ENCODE measurements at places on chromosomes 13 and 19.

GRCh38 chr19:29671393-29672160 lies 6.3 kb downstream of the PLEKHF1 start:
- DNase-seq, result peak; percentile 95

DNA sequence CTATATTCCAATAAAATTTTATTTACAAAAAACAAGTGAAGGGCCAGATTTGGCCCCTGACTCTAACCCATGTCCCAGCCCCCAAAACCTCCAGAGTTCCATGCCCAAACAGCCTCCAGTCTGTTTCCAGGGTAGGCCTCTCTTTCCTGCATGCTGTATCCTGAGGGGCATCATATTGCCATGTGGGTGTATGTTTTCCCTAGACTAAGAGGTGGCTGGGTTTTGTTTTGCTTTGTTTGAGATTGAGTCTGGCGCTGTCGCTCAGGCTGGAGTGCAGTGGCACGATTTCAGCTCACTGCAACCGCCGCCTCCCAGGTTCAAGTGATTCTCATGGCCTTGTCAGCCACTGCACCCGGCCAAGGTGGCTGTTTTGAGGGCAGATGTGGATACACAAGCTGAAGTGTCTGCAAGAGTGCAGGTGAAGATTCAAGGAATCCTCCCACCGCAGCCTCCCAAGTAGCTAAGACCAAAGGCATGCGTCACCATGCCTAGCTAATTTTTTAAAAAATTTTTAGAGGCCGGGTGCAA lies 23.6 kb upstream of the LSM14A start:
- DNase-seq, result no peak

DNA sequence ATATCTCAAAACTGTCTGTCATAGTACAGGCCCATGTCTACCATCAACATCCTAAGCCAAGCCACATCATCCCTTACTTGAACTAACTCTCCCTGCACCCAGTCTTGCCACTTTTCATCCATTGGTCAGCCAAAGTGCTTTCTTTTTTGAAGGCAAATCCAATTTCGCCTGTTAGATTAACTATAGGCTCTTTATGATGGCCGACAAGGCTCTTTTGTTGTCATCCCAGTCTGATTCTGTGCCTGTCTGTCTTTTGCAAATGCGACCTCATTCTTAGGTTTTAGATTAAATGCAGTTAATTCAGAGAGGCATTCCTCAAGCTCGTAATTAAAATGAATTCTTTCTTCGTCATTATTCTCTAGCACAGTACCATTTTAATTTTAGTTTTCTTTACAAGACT lies 148.3 kb downstream of the HS6ST3 start:
- no peak for DNase-seq

DNA sequence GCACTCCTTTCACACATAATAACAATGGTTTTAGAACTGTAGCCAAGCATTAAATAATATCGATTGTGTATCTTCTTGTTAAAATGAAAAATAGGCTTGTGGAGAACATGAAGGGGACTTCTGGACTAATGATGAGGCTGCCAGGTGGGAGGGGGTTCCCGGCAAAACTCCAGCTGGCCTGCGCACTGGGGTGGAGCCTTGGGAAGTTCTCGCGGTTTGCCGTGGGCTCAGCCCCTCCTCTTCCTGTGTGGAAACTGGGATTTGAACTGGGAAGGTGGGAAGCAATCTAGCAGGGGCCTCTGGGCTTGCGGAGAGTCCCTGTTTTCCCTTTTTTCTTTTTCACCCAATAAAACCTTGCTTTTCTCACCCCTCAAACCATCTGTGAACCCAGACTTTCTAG lies 113.7 kb upstream of the SLITRK1 start:
- no peak for DNase-seq

- no peak for DNase-seq
These were observed 1.6 kb upstream of the ADPRHL1 start for GRCh38 chr13:113454936-113455335.

GRCh38 chr19:7921967-7922835 lies 2.1 kb downstream of the SNAPC2 start:
- DNase-seq, result no peak

- no peak for DNase-seq
These were observed 185.7 kb downstream of the TM9SF2 start for GRCh38 chr13:99686944-99687411.

DNA sequence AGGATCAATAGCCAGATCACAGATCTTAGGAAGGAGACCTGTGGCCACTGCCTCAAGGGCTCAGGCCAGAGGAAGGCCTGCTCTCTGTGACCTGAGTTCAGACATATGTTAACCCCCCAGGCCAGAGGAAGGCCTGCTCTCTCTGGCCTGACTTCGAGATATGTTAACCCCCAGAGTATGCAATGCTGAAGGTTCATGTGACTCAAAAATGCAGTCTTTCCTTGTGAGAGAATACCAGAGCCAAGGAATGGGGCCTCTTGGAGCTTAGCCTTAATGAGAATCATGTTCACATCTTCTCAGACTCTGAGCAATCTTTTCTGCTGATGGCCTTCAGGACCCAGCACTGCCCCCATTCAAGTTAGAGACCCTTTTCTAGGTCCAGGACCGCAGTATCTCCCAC lies 36.7 kb downstream of the MBNL2 start:
- no peak for DNase-seq

DNA sequence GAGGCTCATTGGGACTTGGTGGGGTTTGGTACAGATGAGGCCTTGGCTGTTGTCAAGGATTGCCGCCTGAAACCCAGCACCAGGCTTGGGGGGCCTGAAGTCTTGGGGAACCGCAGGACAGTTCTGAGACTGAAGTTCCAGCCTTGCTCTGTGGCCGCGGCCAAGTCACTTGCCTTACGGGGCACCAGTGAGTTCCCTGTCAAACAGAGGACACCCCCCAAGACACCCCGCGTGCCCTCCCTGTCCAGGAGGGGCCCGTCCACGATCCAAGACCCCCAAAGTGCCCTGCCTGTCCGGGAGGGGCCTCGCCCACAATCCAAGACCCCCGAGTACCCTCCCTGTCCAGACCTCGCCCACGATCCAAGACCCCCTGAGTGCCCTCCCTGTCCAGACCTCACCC lies 2.5 kb downstream of the CDC34 start:
- no peak for DNase-seq

DNA sequence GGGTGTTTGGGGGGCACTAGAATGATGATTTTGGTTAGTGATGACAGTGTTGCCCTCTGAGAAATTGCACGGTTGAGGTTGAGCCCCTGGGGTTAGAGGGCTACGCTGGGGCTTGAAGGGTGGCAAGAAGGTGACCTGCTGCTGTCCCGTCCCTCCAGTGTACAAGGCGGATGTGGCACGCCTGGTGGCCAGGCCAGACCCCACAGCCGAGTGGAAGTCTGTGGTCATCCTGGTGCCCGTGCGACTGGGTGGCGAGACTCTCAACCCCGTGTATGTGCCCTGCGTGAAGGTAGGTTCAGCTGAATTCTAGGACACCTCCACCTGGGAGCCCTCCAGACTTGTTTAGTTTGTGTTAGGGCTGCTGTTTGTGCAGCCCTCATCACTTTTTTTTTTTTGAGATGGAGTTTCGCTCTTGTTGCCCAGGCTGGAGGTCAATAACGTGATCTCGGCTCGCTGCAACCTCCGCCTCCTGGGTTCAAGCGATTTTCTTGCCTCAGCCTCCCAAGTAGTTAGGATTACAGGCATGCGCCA lies 5.1 kb downstream of the ATG4D start:
- DNase-seq, result no peak

DNA sequence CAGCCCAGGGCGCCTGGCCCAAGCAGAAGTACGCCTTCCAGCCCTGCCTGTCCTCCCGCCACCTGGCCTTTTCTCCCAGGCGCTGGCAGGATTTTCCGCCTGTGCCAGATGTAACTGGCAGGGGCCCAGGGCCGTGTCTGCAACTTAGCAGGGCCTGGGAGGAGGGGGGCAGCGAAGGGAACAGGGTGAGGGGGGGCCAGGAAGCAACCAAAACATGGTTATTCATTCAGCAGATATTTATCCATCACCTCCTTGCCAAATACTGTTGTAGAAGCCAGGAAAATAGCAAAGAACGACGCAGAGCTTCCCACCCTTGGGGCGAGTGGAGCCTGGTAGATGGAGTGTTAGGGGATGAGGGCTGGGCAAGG lies 5.6 kb downstream of the TLE6 start:
- no peak for DNase-seq

- peak; percentile 83 for DNase-seq
These were observed 710 bp upstream of the BTBD2 start for GRCh38 chr19:2016041-2016807.

DNA sequence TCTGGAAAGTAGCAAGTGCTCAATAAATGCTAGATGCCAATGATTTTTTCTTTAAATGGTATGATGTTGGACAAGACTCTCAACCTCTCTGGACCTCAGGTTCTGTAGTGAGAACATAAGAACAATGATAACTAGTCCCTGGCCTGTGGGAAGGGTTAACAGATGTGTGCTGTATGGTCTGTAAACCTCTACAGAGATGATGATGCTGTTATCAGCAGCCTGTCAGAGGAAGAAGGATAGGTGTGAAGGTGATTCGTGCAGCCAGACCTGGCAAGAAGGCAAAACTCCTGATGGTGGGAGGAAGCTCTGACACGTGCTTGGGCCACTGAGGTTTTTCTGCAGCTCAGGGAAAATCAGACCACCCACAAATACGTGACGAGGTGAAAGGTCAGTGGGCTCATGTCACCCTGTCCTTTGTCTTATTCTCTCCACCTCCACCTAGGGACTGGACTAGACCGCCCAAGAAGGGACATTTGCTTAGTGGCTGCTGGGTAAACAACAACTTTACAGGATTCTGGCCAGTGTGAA lies 36.7 kb upstream of the UBL3 start:
- DNase-seq, result no peak

DNA sequence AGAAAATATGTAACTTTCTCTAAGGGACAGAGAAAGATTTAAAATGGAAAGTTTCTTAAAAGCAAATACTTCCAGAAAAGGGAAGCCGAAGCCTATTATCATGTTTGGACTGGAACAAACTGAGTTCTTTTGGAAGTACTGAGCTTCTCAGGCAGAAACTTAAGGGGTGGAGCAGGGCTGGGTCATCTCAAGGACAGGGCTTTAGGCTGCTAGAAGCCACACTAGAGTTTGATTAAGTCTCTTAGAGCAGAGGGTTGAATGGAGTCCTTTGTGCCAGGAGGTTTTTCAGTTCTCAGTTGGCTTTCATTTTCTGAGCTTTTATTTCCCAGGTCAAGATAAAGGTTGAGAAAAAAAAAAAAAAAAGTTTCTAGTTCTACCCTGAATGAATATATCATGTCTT lies 432.7 kb downstream of the SLITRK5 start:
- DNase-seq, result no peak

DNA sequence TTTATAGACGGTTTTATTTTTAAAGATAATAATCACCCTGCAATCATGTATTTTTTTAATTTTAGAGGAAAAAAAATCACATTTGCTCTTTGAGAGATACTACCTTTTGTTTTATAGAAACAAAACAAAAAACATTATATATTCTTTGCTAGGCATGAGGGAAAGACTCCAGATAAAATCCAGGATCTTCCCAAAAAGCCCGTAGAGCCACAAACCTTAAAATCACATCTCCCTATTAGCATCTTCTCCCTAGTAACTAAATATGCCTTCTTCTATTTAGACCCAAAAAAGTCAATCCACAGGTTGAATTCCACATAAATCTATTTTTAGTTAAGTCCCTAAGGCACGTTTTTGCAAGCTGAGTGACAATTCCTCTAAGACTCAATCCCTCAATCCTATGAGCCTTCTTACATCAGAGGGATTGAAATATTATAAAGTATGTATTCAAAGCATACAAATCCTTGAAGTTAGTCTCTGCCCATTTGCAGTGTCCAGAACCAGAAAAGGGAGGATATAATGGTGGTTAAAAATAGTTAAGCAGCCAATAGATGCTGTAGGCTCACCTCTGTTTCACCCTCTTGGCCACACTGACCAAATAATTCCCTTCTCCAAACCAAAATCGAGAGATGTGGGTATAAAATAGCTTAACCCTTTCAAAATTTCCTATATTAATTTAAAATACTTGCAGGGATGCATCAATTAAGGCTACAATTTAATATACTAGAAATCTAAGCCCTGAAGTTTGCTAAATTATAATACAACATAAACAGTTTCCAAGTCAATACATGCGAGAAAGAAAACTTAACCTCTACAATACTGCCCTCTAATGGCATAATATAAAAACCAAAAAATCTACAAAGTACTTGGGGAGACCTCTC lies 64.0 kb downstream of the SERP2 start:
- DNase-seq, result no peak

GRCh38 chr13:20877902-20878301 lies 24.6 kb downstream of the XPO4 start:
- DNase-seq, result no peak

GRCh38 chr19:46320559-46320958 lies 23.7 kb downstream of the HIF3A start:
- DNase-seq, result no peak

GRCh38 chr19:54155694-54156093 lies 3.8 kb downstream of the LENG1 start:
- DNase-seq, result no peak

GRCh38 chr13:109938255-109938936 lies 152.0 kb upstream of the IRS2 start:
- no peak for DNase-seq

DNA sequence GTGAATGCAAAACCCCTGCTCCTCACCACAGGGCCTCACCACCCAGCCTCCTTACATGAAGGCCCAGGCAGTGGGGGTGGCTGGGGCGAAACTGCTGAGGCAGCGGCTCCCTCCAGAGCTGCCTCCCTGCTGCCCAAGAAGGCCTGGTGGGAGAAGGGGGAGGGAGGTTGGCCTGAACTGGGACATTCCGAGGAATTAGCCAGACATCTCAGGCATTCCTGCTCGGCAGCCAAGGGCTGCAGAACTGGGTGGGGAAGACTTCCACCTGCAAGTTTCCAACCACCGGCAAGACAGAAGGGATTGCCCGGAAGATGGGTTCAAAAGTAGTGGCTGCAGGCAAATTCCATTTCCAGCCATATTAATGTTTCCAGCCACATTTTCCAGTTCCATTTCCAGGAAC lies 2.3 kb upstream of the PSPN start:
- DNase-seq, result no peak

- no peak for DNase-seq
These were observed 270.4 kb downstream of the DCT start for GRCh38 chr13:94209117-94209516.

- DNase-seq, result peak; percentile 53
These were observed 45.8 kb upstream of the RGCC start for GRCh38 chr13:41411522-41411921.

DNA sequence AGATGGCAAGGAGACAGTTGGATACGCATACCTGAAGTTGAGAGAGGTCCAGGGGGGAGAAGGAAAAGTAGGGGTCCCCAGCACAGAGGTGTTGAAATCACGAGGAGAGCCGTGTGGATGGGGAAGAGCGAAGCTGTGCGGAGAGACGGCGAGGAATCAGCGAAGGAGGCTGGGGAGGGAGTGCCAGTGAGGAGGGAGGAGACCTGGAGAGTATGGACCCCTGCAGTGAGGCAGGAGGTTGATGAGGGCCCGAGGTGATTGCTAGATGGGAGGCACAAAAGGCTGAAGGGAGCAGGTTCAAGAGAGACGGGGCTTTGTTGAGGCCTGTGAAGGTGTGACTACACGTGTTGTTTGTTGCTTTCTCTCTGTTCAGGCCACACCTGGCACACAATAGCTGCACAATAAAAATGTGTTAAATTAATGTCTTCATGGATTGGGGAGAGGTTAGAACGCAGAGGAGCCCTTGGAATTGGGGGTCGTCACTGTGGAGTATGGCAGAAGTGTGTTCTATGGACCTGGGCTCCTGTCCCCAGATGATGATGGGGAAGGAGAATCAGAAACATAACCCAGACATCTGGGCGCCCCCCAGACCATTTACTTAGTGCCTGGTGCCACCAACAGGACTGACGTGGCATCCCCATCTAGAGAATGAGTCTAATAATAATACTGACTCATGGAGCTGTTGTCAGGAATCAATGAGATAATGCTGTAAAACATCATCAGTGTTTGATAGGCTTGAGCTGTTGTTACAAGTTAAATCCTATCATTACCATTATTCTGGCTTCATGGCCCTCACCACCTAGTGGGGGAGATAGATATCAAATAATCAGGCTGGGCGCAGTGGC lies 137.5 kb downstream of the SIPA1L3 start:
- DNase-seq, result no peak

Measured in CD4-positive, alpha-beta T cell treated with Interleukin-6 for 4 hours (primary cell).